ENCODE measurements at places on chromosomes 3 and 15.
A peak's percentile ranks its signal among the peaks of the same experiment; 100 is the strongest.

- no peak for DNase-seq
Measured at GRCh38 chr3:47652142-47652541, 73.5 kb upstream of the CSPG5 start.

GRCh38 chr15:40047415-40048210 lies 8.6 kb upstream of the SRP14 start:
- peak; percentile 26 for DNase-seq

DNA sequence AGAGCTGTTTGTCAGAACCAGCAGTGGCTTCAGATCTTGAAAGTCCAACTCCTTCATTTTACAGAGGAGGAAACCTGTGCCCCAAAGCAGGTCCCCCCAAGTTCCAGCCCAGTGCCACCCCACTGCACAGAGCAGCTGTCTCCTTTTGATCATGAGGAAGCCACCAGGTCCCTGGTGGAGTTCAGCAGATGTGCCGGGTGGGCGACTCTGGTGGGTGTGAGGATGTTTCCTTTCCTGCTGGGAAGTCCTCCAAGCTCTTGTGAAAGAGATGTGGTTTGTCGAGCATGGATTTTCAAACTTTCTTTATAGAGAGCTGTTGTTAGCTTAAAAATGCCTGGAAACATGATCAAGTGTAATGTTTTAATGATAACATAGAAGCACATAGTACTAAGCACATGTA lies 52.0 kb downstream of the SMAD3 start:
- DNase-seq: no peak

GRCh38 chr3:7973006-7973405 lies 528.6 kb upstream of the LMCD1 start:
- no peak for DNase-seq

DNA sequence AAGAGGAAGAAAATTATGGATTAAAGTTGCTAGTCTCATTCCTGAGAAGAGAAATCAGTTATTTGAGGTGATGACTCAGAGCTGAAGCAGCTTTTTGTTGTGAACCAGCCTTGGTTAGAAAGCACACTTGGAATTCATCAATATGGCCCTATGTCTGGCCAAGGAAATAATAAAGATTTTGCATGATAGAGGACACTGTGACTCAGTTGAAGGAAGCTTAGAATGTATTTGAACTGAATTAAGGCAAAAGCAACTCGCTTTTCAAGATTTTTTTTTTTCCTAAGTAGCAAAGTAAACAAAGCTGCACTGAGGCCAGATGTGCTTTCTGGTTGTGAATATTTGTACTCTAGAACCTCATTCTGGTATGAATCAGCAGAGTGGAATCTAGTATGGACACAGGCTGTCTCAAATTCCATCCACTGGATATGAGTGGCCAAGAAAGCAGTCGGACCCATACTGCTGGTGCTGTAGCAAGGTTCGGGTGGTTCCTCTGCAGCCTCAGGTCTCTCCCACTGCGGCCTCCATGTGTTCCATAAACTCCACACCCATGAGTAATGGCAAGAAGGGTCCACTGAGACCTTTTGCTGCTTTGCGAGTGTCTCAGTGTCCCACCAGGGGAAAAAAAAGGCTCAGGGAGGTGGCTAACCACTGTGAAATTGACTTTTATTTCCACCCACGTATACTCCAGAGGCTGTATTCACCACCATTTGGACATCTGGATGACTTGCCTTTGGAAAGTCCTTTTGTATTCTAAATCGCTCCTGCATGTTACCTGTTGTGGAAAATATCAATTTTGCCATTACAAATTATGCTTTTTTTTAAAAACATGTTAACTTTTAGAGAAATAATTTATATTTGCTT lies 53.1 kb downstream of the TGFBR2 start:
- no peak for DNase-seq

DNA sequence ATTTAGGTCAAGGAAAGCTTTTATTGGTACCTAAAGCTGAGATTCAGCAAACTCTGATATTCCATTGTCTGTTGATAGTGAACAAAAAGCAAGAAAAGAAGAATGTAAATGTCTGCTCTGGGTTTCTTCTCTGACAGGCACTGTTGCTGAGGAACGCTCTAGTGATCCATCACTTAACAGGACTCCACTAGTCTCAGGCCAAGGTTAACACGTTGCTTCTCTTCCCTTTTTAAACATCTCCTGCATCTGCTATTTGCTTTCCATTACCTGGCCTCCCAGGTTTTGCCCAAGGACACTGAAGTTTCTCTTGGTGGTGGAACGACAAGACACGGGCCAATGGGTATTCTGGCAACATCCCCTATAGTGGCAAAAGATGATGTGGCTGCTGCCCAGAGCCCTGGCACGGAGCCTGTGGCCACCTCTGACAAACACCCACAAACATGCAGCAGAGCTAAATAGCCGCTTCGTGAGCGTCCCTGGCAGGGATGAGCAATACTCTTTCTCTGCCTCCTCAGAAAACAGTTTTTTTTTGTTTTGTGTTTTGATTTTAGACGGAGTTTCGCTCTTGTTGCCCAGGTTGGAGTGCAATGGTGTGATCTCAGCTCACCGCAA lies 97.8 kb upstream of the AKAP13 start:
- no peak for DNase-seq

DNA sequence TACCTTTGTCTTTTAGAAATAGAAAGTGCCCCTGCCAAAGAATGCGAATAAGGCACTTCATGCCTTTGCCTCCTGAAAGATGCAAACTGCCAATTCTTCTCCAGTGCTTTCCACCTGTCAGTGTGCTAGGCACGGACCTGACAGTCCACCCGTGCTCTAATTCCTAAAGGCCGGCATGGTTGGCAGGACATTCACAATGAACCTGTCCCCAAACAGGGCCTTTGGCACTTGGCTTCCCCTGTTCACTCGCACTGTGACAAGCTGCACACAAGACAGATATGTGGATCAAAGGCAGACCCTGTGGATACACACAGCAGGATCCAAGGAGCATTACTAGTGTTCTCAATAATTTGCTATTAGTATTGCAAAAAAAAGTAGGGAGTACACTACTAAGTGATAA lies 505.7 kb upstream of the AGTR1 start:
- no peak for DNase-seq

DNA sequence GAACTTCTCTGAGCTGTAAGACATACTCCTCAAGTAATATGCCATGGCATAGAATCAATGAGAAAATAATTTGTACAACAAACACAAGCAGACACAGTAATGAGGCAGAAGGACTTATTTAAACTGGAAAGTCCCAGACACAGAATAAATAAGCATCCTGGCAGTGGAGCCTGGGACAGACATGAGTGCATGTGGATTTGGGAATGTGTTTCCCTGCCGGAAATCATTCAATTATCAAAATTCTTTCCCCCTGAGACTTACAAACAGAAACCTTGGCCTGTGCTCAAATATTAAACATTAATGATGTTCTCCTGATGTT lies 520.1 kb downstream of the ROBO1 start:
- no peak for DNase-seq

DNA sequence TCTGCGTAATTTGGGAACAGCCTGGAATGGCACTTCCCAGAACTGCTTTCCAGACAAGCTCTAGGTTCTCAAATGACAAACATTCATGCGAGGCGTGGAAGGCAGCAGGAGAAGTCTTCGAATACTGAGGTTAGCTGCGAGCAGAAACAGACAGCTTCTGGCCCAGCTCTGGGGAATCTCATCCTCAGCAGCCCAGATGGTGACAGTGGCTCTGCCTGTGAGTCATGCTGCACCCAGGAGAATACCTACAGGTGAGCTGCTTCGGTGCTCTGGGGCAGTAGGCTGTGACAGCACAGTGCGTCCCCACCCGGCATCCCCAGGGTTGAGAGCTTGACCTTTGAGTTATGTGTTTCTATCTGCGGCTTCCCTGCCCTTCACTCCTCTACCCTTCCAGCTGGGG lies 258.6 kb downstream of the KLF13 start:
- no peak for DNase-seq

DNA sequence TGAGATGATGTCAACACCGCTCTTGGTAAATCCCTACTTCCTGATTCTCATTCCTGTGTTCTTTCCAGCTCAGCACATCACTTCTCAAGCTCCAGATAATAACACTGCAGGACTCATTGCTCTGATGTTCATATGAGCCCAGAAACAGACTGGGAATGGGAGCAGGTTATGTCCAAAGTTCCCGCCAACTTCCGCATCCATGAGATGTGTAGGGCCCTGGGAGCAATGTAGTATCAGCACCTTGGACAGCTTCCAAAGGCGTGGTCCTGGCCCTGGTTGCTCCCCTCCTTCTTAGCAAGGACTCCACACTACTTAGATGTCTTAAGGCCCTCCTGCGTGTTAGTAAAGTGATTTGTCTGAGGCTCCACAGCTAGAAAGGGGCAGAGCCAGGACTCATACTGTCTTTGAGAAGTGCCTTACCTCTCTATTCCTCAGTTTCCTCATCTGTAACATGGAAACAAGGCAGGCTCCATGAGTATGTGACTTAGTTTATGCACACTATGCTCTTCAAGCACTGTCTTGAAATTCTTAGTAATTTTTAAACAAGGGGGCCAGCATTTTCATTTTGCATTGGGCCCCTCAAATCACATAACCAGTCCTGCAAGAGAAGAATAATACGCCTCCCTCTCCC lies 27.9 kb upstream of the SLC6A1 start:
- no peak for DNase-seq

- DNase-seq: no peak
Measured at GRCh38 chr15:79702621-79703020, 194.2 kb downstream of the MTHFS start.

- DNase-seq: no peak
Measured at GRCh38 chr3:42031808-42032480, 59.2 kb upstream of the TRAK1 start.

GRCh38 chr3:96027718-96028117 lies 786.7 kb upstream of the EPHA6 start:
- DNase-seq: no peak

DNA sequence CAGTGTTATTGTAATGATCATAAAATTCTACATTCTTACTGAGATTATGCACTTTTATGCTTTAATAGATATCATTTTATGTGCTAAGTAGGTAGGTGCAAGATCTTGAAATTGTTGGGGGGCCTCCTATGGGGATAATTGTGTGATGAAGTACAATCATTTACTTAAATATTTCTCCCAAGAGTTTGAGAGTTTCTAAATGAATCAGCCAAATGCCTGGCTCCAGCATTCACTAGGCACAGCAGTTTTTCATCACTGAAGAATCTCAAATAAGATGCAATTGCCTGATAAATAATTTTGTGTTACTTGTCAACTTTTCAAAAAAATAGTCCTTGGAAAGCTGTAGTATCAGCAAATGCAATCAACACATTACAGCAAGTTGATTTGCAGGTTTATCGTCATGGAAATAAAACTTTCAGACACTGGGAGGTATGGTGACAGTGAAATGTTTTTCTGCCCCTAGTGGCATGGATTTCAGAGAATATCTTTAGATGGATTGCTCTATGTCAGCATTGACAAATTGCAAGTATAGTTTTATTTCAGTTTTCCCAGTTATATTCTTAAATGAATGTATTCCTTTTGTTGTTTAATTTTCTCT lies 167.1 kb downstream of the NEK11 start:
- no peak for DNase-seq

DNA sequence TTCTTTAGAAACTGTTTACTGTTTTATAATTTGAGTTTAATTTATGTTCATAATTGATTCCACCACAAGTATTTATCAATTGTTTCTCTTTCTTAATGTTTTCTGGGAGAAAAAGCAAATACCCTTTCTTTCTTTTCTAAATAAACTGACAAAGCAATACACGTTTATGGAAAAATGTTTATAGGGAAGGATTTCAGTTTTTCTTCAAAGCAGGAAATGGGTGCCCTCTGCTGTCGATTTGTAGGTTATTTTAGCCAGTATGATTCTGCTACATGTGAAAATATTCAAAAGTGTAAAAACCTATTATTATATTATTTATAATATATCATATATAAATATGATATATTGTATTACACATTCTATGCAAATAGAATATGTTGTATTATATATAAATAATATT lies 921.0 kb upstream of the ROBO1 start:
- no peak for DNase-seq

DNA sequence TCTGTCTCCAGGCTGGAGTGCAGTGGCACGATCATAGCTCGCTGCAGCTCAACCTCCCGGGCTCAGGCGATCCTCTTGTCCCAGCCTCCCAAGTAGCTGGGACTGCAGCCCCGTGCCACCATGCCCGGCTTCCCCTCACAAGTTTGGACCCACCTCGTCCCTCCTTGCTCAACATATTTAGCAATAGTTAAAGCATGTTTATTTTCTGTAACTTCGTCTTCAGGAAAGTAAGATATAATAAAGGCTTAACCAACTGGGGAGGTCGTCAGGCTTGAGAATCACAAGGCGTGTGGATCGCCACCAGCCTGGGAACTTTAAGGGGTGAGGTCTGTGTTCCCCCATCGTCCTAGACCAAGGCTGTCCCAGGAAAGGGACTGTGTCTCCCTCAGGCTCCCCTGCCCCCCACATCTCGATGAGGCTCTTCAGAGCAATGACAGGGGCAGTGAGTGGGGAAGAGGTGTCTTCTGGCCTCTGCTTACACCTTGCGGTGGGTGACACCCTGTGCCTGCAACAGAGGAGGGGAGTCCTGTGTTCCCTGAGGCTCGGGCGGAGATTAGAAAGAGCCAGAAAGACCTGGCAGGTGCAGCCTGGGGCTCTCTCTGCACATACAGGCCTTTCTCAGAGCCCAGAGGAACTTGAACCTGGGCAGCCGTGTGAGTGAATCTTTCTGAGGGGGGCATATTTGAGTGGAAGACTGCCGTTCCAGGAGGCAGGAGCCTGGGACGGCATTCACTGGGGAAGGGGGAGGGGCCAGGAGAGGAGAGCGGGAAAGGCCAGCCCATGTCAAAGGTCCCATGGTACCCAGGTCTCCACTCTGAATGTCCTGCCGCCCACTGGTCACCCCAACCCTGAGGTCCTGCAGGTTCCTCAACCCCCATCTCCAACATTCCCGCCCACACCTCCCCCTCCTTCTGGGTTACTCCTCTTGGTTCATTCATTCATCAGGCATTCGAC lies 152.3 kb downstream of the SMAD6 start:
- DNase-seq: no peak

GRCh38 chr15:81506071-81506470 lies 132.1 kb upstream of the TMC3 start:
- DNase-seq: no peak

DNA sequence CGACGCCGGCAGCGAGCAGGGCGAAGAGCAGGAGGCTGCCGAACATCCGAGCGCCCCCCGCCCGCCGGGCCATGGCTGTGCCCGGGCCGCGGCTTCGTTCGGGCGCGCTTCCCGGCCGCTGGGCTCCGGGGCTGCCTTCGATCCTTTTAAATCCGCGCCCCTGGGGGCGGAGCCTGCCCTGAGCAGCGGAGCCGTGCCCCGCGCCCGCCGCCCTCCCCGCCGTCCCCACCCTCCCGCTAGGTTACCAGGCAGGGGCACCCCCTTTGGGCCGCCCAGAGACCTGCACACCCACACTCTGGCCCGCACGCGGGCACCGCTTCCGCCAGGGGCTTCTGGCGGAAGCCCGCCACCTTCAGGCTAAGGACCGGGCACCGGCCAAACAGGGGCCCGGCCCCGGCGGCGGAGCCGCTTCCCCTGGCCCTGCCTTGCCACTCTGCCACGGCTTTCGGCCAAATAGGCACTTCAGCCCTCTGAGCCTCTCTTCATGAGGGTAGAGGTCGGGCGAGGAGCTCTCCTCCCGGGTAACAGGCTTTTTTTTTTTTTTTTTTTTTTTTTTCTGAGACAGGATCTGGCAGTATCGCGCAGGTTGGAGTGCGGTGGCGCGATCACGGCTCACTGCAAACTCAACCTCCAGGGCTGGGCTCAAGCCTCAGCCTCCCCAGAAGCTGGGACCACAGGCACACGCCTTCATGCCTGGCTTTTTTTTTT lies at the start of gene NMB:
TSS of gene NMB (minus strand) at position 120 of the 708 bp plus-strand sequence. CDS start at position 73, 47 bp downstream.
- peak; percentile 75 for DNase-seq

GRCh38 chr3:194001-194400 lies 2.6 kb upstream of the CHL1 start:
- no peak for DNase-seq

All from KG1 (cell line).